LHCN-M2 (cell line): ENCODE measurements at places on chromosomes 3 and 15. TPM values are rescaled to one million over a fixed set of nuclear protein-coding genes. Genes with fewer than 3 reads are reported as not detected.

The KLHL40 gene
- total RNA-seq: 0.06 TPM in 1 of 2 replicates, not detected in the other

The RHO gene
- total RNA-seq: not detected in 2 replicates

The GOLGA8T gene
- total RNA-seq: not detected in 2 replicates

The COL8A1 gene
- 86.6 and 102 TPM in 2 replicates for total RNA-seq

DNA sequence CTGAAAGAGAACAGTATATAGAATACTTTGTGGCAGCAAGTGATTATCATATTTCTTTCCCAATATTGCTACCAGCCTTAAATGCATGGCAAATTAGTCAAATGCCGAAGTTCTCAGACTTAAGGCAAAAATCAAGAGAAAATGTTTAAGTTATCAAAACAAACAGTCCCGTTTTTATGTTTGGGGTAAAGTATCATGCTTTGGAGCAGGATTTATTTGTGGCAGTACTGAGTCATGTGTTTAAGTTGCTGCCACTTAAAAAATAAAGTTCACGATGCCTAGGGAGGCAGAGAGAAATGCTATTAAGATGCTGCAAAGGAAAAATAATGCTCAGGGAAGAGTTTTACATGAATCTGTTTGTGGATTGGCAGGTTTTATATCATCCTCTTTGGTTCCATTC is 417.4 kb upstream of the MDFIC2 start:
- DNase-seq: no peak

DNA sequence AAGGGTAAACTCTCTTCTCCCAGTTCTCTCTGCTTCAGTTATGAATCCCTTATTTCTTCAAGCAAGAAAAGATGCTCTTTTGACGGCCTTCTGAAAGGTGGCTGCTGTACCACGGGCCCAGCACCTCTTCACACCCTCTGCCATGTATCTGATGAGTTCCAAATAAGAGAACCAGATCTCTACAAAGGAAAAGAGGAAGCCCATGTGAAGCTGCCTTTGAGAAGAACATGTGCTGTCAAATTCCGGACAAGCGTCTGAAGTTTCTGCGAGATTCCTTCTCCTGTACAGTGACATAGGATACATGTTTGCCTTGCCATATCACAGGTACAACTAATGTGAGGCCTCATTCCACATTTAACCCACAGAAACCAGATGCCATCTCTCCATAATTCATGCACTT is 59.2 kb downstream of the SH3BP5 start:
- no peak for DNase-seq

DNA sequence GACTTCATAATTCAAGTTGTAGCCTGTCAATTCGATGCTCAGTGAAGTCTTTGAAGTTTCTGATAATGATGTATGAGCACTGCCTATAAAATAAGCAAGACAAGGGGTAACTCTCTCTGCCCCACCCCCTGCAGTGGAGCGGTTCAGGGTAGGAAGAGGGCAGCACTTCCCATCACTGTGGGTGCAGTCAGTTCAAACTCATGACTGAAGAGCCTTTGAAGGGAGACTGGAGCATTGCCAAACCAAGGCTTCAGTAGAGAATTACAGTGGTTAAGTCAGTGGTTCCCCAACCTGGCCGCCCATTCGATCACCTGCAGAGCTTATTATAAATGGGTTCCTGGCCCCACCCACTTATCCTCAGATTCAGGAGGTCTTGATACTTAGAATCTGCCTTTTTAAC is 190.6 kb downstream of the SHQ1 start:
- DNase-seq: no peak

DNA sequence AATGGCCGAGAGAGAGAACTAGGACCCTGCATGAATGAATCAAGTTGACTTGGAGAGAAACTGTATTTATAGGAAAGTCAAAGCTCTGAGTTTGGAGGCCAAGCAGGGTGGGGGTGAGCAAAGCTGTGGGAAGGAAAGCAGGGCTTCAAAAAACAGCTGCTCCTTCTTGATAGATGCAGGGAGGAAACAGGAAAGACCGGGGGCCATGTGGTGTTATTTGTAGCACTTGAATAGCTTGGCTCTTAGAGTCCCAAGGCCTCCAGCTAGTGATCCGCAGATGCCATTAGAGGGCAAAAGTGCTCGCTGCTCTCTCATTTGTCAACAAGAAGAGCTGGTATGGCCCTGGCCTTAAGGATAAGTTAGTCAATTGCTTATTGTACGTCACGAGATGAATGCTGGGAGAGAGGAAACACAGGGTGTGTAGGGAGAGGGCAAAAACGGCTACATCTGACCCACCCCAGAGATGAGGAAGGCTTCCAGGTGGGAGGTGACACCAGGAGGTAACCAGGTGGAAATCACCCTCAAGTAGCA is at the start of gene ALG1L2:
TSS of gene ALG1L2 (plus strand) at position 481 of the 531 bp plus-strand sequence. CDS start 186 bp downstream, outside the sequence.
- DNase-seq: peak; percentile 2

GRCh38 chr15:54159012-54159411 is 180.8 kb downstream of the UNC13C start:
- no peak for DNase-seq

GRCh38 chr15:70048578-70049514 is 48.9 kb downstream of the TLE3 start:
- DNase-seq: no peak

- DNase-seq: no peak
Observed at GRCh38 chr3:138023754-138024153, 13.8 kb downstream of the CLDN18 start.

DNA sequence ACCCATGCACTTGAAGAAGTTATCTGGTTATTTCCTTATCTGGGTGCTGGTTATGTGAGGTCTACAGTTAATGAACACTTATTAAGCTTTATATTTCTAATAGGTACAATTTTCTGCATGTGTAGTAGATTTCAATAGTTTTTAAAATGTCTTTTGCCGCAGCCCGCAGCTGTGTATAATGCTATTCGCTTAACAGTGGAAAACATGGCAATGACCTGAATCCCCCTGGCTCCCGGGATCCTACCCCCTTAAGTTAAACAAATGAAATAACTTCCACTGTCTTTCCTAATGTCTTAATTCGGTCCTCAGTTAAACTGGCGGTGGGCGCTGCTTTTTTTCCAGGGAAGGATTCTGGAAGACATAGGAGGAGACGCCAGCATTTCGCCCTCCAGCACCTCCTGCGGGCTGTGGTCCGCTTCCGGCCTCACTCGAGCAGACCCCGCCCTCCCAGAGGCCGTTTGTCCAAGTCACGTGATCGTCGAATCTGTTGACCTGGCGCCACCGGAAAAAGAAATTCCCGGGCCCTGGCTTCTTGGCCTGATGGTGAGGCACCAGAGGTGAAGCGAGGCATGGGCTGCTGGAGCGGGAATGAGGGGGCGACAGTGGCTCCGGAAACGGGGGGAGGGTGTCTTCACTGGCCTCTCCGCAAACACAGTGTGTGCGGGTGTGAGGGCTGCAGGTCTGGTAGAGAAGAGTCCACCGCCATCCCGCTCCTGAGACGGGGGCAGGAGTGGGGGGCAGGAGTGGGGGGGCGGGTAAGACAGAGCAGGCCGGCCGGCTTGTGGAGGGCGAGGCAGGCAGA is 45.6 kb upstream of the CSPG4 start:
- peak; percentile 88 for DNase-seq

GRCh38 chr15:96254173-96254572 is 76.3 kb upstream of the NR2F2 start:
- no peak for DNase-seq

GRCh38 chr15:96041982-96042733 is 288.3 kb upstream of the NR2F2 start:
- DNase-seq: no peak

DNA sequence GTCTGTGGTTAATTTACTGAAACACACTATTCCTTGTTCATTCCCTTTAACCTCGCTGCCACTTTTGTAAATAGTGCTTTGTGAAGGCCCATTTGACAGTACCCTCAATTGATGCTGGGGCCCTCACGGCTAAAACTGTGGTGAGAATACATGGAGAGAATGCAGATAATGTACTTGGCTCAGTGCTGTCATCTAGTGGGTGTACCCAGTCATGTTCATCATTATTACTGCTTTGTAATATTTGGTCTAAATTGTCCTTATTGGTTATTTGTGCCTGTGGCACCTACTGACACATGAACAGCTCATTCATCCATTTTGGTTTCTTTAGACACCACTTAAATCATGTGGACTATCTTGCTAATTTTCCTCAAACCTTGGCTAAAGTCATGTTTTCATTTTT is 543.6 kb downstream of the EDEM1 start:
- DNase-seq: no peak

DNA sequence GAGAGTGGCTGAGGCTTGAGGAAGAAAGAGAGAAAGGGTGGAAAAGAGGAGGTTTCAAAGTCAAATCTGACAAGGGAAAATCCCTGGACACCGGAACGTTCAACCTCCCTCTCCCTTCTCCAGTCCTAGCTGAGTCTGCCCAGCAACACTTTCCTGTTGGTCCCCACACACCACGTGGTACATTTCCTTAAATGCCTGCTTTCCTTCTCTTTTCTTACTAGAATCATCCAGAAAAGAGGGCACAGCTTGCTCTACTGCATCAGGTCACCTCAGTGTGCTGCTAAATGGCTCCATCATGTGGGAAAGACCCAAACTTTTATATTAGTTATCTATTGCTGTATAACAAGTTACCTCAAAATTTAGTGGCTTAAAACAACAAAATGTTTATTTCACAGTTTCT is 181.2 kb downstream of the NECTIN3 start:
- DNase-seq: peak; percentile 68
